ENCODE measurements at places on chromosomes 2 and 18. TPM values are rescaled to one million over a fixed set of nuclear protein-coding genes. Genes with fewer than 3 reads are reported as not detected.

DNA sequence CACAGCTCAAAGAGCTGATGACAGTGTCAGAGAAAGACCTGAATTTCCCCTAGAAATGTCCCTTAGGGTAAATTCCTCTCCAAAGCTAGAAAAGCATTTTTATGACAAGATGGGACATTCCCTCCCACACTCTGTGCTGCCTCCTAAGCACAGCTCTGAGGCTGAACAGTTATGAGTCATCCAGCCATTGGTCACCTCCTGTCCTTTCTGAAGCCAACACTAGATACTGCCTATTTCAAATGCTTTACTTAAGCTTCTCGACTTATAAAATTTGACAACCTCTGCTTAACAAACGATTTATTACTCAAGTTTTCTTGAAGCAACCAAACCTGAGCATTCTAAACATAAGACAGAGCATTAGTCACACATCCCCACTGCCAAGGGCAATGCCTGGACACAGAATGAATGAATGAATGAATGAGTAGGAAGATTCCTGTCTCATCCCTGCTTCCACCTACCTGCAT is 35.4 kb downstream of the B4GALT6 start:
- DNase-seq = no peak

DNA sequence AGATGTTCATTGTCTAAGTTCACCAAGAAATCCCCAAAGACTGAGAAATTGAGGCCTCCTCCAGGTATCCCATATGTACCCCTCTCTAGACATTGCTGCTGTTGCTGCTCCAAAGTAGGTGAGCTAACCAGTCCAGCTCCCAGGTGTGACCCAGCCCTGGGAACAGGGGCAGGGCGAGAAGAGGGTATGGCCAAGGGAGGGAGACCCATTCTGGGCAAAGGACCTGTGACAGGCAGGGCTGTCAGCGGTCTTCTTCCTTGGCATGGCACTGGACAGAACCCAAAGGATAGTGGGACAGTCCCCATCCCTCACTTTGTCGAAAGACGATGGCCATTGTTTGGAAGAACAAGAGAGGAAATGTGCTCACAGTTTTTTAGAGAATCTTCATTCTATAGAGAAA is 7.2 kb upstream of the INO80C start:
- DNase-seq = no peak

GRCh38 chr18:34386803-34387202 is 162.1 kb upstream of the NOL4 start:
- DNase-seq = no peak

DNA sequence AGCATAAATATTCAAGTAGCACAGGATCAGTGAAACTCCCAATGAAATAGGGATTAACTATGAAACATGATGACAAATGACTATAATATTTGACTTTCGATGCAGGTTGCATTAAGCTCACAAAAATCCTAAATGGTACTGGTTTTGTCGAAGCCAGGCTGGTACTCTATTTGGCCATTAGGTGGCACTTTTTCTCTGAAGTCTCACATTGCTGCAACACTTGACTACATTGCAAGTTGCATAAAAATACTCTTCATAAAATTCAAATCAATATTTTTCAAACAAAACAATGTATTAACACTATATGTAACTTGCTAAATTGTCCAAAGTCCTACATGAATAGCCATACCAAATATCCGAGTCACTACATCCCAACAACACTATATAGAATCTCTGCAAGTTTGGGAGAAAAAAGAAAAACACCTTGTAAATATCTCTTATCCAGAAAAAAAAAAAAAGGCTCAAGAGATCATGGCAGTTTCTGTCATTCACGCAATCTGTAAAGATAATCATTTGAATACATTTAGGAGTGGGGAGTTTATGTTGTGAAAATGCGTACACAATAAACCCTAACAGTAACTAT is 9.5 kb downstream of the RTTN start:
- no peak for DNase-seq

GRCh38 chr2:134260713-134261112 is 6.8 kb downstream of the MGAT5 start:
- DNase-seq = no peak

Gene DCDC2C
- total RNA-seq = 2.4 TPM

DNA sequence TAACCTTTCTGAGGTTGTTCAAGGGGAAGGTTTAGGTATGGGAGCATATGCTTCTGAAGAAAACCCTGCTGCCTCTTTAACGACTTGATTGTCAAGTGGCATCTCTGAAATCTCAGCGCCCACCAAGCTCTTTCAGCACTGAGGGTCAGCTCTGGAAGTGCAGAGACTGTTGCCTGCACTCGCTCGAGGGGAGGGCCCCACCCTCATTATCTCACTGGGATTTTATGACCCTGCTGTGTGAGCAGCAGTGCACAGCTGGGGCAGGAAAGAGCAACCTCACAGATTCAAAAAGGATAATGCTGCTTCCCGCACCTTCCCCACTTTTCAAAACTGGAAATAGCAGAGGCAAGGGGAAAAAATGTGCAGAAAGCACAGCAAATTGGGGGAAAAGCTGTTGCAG is 56.9 kb upstream of the SPRED2 start:
- DNase-seq = no peak

DNA sequence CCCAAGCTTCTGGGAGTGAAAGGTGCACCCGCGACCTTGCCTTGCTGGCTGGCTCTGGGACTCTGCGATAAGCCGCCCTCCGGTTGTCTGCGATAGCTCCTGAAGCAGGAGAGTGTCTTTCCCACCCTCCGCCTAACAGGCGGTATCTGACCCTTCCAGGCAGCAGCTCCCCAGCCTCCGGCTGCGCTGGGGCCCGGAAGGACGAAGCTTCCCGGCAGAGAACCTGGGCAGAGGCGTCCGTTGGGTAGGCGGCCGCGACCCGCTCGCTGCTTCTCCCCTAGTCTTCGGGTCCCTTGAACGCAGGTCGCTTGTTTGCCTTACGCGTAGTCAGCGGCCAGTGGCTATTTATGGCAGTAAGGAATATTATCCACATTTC is 446 bp upstream of the RHBDD1 start:
- no peak for DNase-seq

Gene PDE11A
- total RNA-seq = 0.75 TPM
